H4 (cell line): ENCODE measurements at places on chromosomes 1 and 21. TPM values are rescaled to one million over a fixed set of nuclear protein-coding genes. Genes with fewer than 3 reads are reported as not detected.

TTC22 gene
- not detected in 2 replicates for total RNA-seq

GRHL3 gene
- total RNA-seq, result not detected in 2 replicates

RAB25 gene
- 0.19 TPM in 1 of 2 replicates, not detected in the other for total RNA-seq

MPL gene
- not detected in 2 replicates for total RNA-seq

SERTAD4 gene
- total RNA-seq, result 3.7 and 8.3 TPM in 2 replicates

PTPN7 gene
- 0.12 TPM in 2 replicates for total RNA-seq

ASPM gene
- total RNA-seq, result 18.2 and 28.4 TPM in 2 replicates

ERVH48-1 gene
- total RNA-seq, result not detected in 2 replicates

GJB5 gene
- total RNA-seq, result not detected in 2 replicates

TPM3 gene
- 482 and 546 TPM in 2 replicates for total RNA-seq

S100A10 gene
- 58.6 and 87.8 TPM in 2 replicates for total RNA-seq

SLC9C2 gene
- total RNA-seq, result not detected in 2 replicates

TMPRSS3 gene
- 3.2 and 6.9 TPM in 2 replicates for total RNA-seq

SLAMF9 gene
- total RNA-seq, result 2.2 TPM in 1 of 2 replicates, not detected in the other

VASH2 gene
- total RNA-seq, result 0.31 and 2.5 TPM in 2 replicates

SUCO gene
- 11.5 and 14.7 TPM in 2 replicates for total RNA-seq

RYR2 gene
- total RNA-seq, result 1.4 and 1.7 TPM in 2 replicates

SLC16A4 gene
- 85.2 and 91.7 TPM in 2 replicates for total RNA-seq

PIK3C2B gene
- total RNA-seq, result 2.4 and 3.4 TPM in 2 replicates

ENAH gene
- 89.4 and 98.0 TPM in 2 replicates for total RNA-seq

LRRC39 gene
- 0.06 TPM in 1 of 2 replicates, not detected in the other for total RNA-seq

PCSK9 gene
- 0.04 TPM in 1 of 2 replicates, not detected in the other for total RNA-seq

FCRL5 gene
- not detected in 2 replicates for total RNA-seq

BARHL2 gene
- total RNA-seq, result not detected in 2 replicates

C1QTNF12 gene
- 0.21 TPM in 1 of 2 replicates, not detected in the other for total RNA-seq

KCNJ10 gene
- not detected in 2 replicates for total RNA-seq

PTGFR gene
- total RNA-seq, result 0.12 and 0.39 TPM in 2 replicates

GBP7 gene
- total RNA-seq, result not detected in 2 replicates

SLC25A34 gene
- 0.10 and 0.47 TPM in 2 replicates for total RNA-seq

ZBED6 gene
- 7.1 and 8.0 TPM in 2 replicates for total RNA-seq

MARK1 gene
- total RNA-seq, result 3.8 and 4.0 TPM in 2 replicates

COL8A2 gene
- 0.08 and 0.88 TPM in 2 replicates for total RNA-seq

TEDDM1 gene
- not detected in 2 replicates for total RNA-seq

FOXD3 gene
- total RNA-seq, result 0.06 and 0.53 TPM in 2 replicates

TRIM67 gene
- total RNA-seq, result not detected in 2 replicates

FCRL6 gene
- total RNA-seq, result not detected in 2 replicates

JMJD4 gene
- 15.1 and 19.7 TPM in 2 replicates for total RNA-seq

TNNI3K gene
- total RNA-seq, result not detected in 2 replicates

AKR7A3 gene
- 0.31 TPM in 1 of 2 replicates, not detected in the other for total RNA-seq

CLDN17 gene
- not detected in 2 replicates for total RNA-seq

FCRL2 gene
- total RNA-seq, result not detected in 2 replicates

C4BPA gene
- 0.15 TPM in 1 of 2 replicates, not detected in the other for total RNA-seq

S100A5 gene
- total RNA-seq, result not detected in 2 replicates

CACNA1S gene
- total RNA-seq, result not detected in 2 replicates

NBPF4 gene
- total RNA-seq, result not detected in 2 replicates

HMCN1 gene
- 14.8 and 17.4 TPM in 2 replicates for total RNA-seq

CDC42 gene
- total RNA-seq, result 384 and 429 TPM in 2 replicates

KMO gene
- total RNA-seq, result 0.12 and 2.6 TPM in 2 replicates

HOOK1 gene
- 0.02 TPM in 1 of 2 replicates, not detected in the other for total RNA-seq

CASZ1 gene
- 0.17 TPM in 1 of 2 replicates, not detected in the other for total RNA-seq

SLC30A10 gene
- not detected in 2 replicates for total RNA-seq

MDM4 gene
- 3.6 and 5.9 TPM in 2 replicates for total RNA-seq

LRRIQ3 gene
- total RNA-seq, result 1.5 and 3.2 TPM in 2 replicates

MYBPH gene
- total RNA-seq, result not detected in 2 replicates

TPTE gene
- 3.7 and 4.5 TPM in 2 replicates for total RNA-seq

TMOD4 gene
- 0.35 TPM in 1 of 2 replicates, not detected in the other for total RNA-seq

HSPB7 gene
- total RNA-seq, result not detected in 2 replicates
